ENCODE measurements at places on chromosomes 2 and 18.

GRCh38 chr18:43596105-43596712 is 318.9 kb upstream of the SYT4 start:
- DNase-seq: no peak

DNA sequence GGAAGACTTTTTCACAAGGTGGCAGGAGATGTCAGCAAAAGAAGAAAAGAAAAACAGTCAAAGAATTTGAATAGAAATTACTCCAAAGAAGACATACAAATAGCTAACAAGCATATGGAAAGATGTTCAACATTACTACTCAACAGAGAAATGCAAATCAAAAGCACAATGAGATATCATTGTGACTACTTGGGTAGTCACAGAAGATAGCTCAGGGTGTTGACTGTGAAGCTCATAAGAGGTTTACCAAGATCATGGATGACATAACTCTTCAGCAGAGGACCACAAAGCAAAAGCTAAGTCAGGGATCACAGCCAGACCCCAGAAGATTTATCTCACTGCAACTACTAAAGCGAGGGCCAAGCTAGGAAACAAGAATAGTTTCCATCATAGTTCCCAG is 53.0 kb upstream of the TANK start:
- DNase-seq: no peak

- DNase-seq: no peak
These were observed 955 bp upstream of the BBS5 start for GRCh38 chr2:169478339-169478738.

- no peak for DNase-seq
These were observed 593.9 kb upstream of the NETO1 start for GRCh38 chr18:73461780-73462059.

DNA sequence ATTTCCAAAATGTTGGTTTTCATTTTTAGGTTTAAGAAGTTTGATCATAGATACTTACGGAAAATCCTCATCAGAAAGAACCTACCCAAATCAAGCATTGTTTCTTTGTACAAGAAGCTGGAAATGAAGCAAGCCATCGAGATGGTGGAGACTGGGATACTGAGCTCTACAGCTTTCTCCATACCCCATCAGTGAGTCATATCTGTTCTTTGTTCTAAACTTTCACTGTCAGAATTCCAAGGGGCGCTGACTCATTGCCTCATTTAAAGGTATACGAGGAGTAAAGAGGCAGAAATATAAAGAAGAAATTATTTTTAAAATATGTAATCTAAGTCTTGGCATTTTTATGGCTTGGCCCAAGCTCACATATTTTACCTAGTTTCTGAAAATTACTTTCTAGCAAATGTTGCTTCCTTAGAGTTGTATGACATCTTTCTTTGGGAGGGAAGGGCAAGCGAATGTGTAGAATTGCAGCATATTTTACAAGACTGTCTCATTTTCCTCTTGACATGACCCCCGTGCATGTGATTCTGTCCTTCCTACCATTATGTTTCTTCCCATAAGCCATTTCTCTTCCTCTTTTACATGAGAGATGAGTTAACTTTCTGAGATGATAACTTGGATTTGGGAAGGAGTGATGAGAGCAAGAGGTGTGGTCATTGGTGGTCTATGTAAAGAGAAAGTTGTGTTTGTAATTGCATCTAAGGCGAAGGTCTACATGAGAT is 41.2 kb downstream of the SLC9A4 start:
- no peak for DNase-seq

GRCh38 chr2:218405746-218406208 is 6.1 kb downstream of the CTDSP1 start:
- DNase-seq: no peak

DNA sequence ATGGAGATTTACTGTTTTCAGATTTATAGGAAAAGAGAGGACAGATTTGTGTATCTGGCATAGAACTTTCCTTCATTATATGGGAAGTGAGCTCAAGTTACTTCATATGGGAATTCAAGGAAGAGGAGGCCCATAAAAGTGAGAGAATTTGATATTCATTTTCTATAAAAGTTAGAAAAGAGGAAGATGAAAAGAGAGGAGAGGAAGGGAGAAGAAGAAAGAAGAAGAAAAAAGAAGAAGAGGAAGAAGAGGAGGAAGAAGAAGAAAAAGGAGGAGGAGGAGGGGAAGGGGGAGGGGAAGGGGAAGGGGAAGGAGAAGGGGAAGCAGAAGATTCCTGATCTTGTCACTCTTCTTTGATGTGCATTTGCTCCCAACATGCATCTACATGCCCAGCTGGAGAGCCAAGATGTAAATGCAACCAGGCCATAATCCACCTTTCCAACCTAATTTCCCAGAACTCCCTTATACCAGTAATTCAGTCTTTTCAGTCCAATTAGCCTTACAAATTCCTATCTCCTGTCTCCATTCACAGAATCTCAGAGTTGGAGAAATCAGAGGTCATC is 15.7 kb upstream of the NMI start:
- no peak for DNase-seq
